ENCODE measurements at places on chromosomes 11 and 22.

DNA sequence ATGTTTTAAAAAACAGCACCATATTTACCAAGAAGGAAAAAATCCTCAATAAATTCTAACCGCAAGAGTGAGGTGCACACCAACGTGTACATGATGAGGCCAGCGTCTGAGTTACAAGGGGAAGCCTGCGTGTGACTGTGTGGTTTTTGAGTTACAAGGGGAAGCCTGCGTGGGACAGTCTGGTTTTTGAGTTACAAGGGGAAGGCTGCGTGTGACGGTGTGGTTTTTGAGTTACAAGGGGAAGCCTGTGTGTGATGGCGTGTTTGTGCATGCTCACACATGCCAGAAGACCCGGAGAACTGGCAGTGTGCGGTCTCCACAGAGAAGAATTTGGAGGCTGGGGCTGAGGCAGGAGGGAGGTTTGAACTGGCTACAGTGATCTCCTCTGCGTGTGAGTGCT lies 1376.4 kb downstream of the TBC1D22A start:
- DNase-seq, result no peak

DNA sequence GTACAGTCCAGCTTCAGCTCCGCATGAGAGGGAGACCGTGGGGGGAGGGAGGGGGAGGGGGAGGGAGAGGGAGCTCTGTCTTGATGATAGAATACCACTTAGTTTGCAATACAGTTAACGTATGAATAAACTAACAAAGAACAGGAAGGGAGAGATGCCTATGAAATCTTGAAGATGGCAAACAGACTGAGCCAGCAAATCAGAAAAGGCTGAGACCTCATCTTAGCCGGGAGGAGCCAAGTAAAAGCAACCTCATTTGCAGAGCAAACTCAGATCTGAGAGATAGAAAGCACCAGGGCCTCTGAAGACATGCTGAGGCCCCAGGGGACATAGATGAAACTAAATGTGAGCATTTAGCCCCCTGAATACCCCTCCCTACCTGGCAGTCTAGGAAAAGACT lies 23.0 kb downstream of the APLP2 start:
- no peak for DNase-seq

GRCh38 chr22:47696776-47697175 lies 934.3 kb downstream of the TBC1D22A start:
- no peak for DNase-seq

DNA sequence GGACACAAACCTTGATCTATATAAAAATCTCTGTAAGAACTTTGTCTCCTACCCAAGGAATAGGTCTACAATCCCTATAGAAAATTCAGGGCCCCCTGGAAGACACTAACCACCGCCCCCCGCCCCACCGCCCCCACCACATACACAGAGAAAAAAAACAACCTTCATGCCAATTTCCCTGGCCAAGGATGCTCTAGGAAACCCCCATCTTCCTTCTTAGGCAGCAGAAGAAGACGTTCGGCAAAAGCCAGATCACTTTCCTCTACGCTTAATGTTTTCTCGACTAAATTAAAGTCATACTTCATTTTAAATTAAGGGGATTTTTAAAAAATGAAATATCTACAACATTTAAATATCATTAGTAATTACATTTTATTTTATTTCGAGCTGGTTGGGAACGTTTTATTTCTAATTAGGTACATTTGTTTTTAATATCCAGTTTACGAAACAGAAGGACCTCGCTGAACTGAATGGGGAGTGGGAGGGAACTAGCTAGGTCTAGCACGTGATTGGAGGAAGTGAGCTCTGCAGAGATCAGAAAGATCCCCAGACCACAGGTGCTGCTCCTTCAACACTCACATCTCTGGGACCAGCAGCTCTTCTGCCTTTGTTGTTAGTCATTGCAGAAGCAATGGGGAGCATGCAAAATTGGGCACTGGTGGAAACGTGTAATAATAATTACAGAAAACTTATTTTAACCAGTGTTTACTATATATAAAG lies 472.3 kb downstream of the MN1 start:
- no peak for DNase-seq

GRCh38 chr22:42296381-42296853 lies 26.0 kb upstream of the TCF20 start:
- no peak for DNase-seq

DNA sequence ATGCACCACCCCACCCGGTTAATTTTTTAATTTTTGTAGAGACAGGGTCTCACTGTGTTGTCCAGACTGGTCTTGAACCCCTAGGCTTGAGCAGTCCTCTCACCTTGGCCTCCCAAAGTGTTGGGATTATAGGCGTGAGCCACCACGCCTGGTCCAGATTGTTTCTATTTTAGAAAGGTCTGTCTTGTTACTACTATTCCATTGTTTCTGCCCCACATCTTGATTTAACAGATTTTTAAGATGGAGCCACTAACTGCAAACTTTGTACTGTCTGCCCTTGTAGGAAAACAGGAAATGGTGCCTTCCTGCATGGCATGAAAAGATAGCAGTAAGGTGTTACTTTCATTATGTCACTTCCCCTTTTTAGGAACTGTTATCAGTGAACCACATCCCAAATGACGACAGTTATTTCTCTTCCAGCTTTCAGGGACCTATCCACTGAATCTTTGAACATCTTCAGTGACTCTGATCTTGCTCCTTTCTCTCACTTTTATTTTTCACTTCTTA lies 23.2 kb downstream of the TAF1D start:
- DNase-seq, result peak; percentile 76

GRCh38 chr11:79159657-79160450 lies 281.0 kb downstream of the TENM4 start:
- DNase-seq, result no peak

DNA sequence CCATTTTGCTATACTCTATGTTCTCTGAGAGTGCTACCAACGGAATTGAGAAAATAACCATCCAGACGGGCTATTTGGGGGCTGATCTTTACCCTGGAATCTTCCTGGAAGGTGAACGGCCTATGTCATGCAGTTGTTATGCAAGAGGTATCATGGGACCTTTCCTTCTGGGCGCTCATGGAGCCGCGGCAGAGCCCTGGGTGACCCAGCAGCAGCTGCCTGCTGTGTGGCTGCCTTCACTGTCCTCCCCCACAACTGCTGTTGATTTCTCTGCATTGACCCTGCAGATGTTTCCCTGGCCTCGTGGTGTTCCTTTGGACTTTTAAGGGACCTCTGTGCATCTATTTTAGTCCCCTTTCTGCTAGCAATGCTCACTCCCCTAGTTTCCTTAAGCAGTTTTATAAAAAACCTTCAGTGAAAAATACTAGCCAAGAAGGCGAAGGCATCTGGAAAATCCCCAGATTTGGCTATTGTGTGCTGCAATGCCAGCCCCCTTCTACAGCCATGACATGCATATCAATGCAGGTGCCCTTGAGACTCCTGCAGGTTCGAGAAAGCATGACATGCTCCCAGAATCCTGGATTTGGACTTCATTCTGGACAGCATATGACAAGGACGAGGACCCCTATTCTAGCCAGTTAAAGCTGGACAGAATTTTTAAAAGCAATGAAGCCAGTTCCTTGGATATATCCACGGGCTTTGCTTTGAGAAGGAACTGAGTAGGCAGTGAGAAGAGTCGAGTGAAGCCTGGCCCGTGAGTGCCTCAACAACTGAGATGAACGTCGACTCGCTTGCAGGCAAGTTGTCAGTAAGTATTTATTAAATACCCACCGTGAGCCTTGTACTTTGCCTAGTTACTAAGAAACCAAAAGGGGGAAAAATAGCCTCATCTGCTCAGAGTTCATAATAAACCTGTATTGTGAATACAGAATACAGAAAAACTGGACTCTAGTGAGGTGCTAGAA lies at the start of gene SLC25A18:
TSS of gene SLC25A18 (plus strand) at position 593 of the 965 bp plus-strand sequence. CDS start 16,447 bp downstream, outside the sequence.
- peak; percentile 14 for DNase-seq

DNA sequence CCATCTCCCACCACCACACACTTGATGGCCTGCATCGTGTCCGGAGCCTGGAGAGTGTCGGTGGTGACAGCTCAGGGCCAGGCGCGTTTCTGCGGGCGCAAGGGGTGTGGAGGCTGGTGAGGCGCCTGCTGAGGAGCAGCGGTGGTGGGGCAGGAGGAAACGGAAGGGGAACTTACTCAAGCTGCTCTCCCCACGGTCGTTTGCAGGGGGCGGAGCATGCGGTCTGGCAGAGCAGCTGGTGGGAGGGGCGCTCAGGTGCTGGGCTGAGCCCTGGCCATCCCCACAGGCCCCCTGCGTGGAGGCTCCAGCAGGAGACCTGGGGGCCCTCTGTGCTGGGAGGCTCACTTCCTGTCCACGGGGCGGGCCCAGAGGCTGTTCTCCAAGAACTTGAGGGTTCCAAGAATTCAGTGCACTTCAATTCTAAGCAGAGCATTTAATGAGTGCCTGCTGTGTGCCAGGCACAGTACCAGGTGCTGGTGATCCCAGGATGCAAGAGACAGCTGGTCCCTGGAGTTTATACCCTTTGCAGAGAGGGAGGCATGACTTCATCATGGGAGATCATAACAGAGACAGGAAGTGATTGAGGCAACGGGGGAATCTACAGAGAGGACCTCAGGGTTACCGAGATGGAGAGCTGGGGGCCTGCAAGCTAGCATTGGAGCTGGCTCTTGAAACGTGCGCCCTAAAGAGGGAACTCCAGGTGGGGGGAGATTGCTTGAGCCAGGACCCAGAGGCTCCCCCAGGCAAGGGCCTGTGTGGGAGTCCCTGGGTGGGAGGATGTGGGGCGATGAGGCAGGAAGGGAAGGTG lies at the start of gene RAC2:
TSS of gene RAC2 (minus strand) at position 156 of the 808 bp plus-strand sequence. CDS start at position 35, 121 bp downstream.
- peak; percentile 99 for DNase-seq

- DNase-seq, result peak; percentile 1
Measured at GRCh38 chr11:121249039-121249663, 43.4 kb upstream of the SC5D start.

DNA sequence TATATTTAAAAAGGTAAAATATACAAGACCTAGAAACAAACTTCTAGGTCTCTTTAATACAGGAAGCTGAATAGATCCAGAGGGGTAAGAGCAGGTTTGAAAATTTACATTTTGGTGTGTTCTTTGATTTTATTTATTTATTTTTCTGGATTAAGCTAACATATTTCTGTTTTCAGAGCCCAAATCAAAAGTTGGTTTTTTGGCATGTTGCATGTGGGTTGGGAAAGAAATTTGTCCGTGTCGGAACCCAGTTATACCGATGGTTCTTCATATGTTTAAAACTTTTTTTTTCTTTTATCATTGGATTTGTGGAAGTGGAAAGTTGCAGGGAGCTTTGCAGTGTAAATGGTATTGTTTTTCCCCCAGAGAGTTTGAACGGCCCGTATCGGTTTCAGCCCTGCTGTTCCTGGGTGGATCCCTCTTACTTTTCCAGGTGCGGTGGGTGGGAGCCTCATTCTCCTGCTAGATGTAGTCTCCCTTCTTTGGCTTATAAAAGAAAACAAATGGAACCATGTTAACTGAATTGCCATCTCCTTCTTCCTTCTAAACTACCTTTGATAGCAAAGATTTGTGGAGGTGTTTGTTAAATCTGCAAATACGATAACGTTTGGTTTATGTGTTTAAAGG lies 746 bp downstream of the CTNND1 start:
- DNase-seq, result no peak

- no peak for DNase-seq
Measured at GRCh38 chr11:114259124-114259526, 37.1 kb upstream of the NNMT start.

- no peak for DNase-seq
Measured at GRCh38 chr22:48495751-48496080, 1332.0 kb downstream of the BRD1 start.

GRCh38 chr22:50701076-50701419 lies 28.4 kb downstream of the SHANK3 start:
- DNase-seq, result no peak

GRCh38 chr22:46830841-46831240 lies 68.4 kb downstream of the TBC1D22A start:
- DNase-seq, result no peak

DNA sequence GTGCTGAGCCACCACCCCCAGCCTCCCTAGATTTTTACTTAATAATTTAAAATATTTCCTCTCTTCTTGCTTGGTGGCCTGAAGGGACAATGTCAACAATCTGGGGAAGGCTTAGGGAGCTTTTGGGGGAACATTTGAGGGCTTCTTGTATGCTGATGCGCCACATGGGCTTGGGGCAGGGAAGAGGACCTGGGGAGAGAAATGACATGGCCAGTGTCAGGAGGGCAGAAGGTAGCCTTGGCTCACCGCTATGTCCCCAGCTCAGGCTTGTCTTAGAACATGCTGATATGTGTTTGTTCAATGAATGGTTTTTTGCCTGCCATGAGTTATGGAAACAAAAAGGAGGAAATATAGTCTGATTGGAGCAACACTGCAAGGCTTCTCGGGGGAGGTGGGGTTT lies 51.6 kb downstream of the ST14 start:
- no peak for DNase-seq

GRCh38 chr11:69239641-69240040 lies 54.3 kb upstream of the MYEOV start:
- no peak for DNase-seq

DNA sequence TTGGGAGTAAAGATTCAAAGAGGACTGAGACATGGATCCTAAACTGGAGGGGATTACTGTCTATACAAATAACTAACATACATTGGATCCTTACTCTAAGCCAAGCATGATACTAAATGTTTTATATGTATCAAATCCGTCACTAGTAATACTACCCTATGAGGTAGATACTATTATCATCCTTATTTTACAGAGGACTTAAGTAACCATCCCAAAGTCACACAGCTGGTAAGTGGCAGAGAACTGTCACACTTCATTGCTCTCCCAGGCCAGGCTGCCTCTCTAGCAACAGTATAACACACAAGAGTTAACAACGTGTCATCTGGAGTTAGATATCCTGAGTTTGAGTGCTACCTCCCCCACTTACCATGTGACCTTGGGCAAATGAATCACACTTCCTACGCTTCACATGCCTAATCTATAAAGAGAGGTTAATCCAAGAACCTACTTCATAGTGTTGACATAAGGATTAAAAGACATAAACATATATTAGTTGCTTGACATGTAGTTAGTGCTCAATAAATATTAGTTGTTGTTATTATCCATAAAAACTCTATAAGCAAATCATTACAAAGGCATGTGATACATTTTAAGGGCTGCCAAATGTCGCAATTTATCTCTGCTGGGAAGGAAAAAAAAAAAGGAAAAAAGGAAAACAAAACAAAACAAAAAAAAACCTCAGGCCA lies 33.8 kb upstream of the SPON1 start:
- no peak for DNase-seq

GRCh38 chr11:133955945-133956421 lies 785 bp downstream of the IGSF9B start:
- no peak for DNase-seq
